Activated CD4-positive, alpha-beta T cell treated with anti-CD3 and anti-CD28 coated beads for 4 hours (primary cell): ENCODE measurements at places on chromosomes 2 and 18.

- DNase-seq, result no peak
Observed at GRCh38 chr18:34809451-34810072, 99.5 kb downstream of the DTNA start.

GRCh38 chr18:57764087-57764486, 39.0 kb downstream of the ATP8B1 start:
- DNase-seq, result no peak

GRCh38 chr2:76569819-76570218, 859.1 kb upstream of the GCFC2 start:
- DNase-seq, result no peak

- DNase-seq, result no peak
Observed at GRCh38 chr2:133953524-133953923, 300.3 kb upstream of the MGAT5 start.

- DNase-seq, result no peak
Observed at GRCh38 chr2:109683452-109683851, 69.3 kb downstream of the SOWAHC start.

DNA sequence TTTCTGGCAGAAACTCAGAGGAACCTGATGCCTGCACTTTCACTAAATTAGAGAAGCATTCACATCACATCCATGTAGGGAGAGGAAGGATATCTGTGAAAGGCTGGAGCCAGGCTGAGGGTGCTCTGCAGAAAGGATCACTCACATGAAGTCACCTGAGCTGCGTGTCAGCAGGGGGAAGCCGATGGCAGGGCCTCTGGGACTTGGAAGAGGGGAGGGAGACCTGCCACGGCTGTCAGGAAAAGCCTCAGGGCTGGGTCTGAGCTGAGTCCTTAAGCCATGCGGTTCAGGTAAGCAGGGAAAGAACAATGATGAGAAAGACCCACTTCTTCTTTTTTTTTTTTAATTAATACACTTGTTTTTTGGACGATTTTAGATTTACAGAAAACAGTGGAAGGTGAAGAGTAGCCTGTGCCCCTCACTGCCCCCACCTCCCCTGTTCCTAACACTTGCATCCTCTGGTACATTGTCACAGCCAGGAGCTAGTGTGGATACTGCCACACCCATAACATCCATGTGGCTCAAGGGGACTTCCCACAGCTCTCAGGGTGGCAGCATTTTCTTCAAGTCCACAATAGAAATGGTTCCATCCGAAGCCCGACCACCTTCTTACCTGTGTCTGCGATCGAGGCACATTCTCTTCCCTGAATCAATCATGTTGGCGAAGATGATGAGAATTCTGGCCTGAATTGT, 156.5 kb upstream of the TPO start:
- DNase-seq, result no peak

- no peak for DNase-seq
Observed at GRCh38 chr2:231364961-231365810, 30.3 kb upstream of the B3GNT7 start.

GRCh38 chr2:71930049-71930681, 217.5 kb downstream of the CYP26B1 start:
- no peak for DNase-seq

DNA sequence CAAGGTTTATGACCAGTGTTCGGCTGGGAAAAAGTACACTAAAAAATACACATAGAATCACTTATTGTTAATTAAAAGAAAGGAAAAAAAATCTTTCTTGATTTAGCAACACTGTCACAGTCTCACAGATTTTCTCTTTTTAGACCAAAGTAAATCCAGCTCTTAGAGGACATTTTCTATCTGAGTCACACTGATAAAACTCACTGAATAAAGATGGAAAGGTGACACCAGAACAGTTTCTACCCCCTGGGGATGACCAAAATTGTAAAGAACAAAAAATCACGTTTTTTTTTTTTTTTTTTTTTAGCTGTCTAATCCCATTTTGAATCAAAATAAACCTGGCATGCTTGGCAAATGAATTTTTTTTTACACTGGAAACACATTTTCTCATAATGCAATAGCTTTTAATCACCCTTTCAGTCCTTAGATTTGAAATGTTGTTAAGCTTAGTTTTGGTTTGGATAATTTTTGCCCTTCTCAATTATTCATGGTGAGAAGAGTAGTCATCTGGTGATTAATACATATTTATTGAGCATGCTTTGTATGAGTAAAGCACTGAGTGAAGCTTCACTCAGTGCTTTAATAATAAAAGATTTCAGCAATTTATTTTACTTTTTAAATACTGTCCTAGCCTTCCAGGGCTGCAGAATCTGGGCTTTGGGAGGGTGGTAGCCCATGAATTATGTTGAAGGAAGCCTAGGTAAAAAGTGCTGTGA, 886.3 kb downstream of the SLC4A3 start:
- no peak for DNase-seq

DNA sequence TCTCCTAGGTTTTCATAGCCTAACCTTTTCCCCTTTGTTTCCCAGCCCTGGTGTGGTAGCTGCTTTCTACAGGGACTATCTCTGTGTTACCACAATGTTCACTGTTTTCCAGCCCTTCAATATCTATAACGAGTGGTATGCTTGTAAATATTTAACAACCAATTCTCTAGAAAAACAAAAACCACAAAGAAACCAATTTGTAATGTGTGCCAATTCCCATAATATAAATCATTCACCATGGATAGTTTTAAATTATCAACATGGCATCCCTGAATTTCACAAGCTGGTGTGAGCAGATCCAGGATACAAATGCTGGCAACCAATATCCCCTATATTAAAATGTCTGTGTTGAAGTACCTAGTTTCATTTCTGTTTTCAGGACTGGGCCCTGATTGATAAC, 207.5 kb upstream of the FBXO11 start:
- no peak for DNase-seq

- DNase-seq, result no peak
Observed at GRCh38 chr2:78063246-78064020, 541.3 kb upstream of the LRRTM4 start.

DNA sequence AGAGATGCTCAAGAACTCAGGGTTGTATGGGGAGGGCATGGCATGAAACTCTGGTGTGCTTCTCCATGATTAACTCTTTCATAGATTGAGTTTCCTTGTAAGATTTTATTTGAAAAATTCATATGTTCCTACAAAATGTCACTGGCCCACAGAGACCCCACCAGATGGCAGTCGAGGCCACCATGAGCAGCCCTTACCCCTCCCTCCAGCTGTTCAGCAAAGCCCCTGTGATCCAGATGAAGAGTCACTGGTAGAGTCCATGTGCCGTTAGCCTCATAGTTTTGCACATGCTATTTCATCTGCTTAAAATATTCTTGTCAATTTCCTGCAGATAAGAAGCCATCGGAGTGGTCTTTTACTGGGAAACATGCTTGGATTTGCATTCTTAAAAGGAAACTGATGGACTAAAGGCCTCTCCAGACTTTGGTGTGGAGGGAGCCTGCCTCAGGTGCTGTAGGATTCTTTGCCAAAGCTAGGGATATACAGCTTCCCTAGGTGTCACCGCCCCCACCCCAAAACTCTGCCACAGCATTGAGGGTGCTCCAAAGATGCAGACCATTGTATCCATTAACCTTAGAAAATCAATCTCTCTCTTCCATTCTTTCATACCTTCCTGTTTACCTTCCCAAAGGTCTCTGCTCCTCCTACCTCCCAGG, 18.8 kb downstream of the ZNF385B start:
- DNase-seq, result no peak

DNA sequence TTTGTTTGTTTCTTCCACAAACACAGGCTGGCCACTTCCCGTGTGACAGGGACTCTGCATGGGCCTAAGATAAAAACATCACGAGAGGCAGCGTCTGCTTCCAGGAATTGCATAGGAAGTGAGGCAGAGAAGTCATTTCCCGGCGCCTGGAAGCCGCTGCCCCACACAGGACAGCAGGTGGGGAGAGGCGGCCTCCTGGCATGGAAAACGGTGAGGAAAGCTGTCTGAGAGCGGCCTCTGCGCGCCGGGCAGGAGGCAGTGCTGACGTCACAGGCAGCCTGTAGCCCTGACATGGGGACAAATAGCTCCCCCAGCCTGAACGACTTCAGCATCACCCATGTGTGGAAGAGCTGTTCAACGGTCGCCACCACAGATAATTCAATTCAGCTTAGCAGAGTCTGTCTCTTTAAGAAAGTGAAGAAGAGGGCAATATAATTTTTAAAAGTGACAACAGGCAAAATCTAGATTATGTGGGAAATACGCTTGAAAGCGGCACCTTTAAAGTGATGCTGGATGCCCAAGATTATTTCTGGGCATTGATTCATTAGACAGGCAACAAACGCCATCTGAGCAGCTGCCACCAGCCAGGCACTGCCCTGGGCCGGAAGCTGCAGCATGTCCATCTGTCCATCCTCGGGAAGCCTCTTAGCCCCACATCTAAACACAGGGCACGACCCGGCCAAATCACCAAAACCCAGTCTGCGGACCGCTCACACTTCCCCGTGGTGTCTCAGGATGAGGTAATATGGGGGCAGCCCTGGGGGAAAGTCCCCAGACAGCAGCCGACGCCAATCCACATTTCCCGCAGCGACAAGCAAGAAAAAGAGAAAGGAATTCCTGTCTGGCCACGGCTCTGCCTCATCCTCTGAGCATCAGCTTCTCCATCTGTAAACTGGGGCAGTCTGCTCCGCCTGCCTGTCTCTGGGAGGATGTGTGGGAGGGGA, 138.9 kb downstream of the PXDN start:
- no peak for DNase-seq

DNA sequence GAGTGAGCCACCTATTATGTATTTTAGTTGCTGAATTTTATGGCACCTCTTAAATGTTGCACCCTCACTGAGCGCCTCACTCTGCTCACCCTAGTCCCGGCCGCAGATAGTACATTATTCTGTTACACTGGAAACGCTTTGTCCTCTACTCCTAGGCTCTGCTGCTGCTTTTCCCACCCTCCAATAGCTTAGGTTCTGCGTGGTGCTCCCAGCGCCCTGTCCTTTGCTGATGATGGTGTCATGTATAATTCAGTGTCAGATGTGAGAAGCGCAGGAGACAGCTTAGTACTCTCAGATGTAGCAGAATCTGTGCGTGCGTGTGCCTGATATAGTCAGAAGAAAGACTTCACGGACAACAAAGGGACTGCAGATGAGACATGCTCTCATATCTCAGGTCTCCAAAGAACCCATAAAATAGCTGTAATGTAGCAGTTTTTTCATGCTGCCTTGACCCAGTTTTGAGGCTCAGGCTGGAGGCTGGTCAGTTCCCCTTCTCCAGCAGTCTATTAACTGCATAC, 1.4 kb upstream of the REEP1 start:
- DNase-seq, result no peak

GRCh38 chr2:230011617-230012016, 57.1 kb downstream of the SLC16A14 start:
- DNase-seq, result no peak

GRCh38 chr2:202237787-202238233, 587 bp downstream of the SUMO1 start:
- DNase-seq, result no peak

- DNase-seq, result no peak
Observed at GRCh38 chr2:146209842-146210275, 1635.0 kb upstream of the ACVR2A start.

DNA sequence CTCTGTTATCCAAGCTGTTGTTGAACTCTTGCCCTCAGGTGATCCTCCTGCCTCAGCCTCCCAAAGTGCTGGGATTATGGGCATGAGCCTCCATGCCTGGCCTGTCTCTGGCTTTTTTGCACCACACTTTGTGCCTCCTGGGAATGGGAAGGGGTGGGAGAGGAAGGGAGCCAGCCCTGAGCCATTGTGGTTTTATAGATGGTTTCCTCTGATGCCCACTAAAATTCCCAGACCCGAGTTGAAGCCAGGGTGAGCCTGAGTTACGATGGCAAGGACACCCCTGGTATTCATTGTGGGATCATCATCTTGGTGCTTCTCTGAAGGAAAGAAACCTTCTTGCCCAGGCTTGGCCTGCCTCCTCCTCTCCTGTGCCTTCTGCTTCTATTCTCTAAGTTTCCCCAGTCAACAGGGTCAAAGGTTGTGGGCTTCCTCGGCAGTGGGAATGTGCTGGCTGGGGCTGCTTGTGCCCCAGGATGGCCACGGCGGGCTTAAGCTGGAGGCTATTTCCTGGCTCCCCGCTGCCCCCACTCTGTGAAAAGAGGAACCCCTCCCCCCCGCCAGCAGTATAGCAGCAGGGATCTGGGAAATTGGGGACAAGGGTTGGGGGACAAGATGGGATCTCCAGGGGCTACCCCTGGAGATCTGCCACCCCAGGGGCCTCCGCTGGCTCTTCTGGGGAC, 106.2 kb downstream of the STPG4 start:
- DNase-seq, result no peak

- no peak for DNase-seq
Observed at GRCh38 chr2:160309585-160309984, 109.5 kb upstream of the ITGB6 start.

DNA sequence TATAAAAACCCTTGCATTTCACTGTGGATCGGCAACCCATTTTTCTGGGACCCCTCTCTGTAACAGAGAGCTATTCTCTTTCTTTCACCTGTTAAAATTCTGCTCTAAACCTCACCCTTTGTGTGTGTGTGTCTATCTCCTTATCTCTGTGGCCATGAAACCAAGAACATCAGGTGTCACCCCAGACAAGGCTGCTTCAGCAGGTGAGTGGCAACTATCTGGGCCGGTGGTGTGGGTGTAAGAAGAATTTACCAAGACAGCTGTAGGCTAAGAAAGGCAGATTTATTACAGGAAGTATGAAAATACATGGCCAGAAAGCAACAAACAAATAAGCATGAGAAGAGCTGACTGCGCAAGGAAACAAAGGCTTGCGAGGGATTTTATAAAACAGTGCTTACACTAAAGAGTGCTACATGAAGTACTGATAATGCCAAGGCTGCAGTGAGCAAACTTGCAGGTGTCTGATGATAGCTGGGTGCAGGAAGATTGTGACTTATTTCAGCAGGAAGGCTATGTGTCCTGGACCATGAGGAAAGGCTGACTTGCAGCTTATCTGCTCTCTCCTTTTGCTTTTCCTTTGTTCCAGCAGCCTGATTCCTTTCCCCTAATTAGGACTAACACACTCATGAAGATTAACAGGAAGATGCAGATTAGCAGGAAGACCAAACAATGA, 421.1 kb downstream of the PTH2R start:
- DNase-seq, result no peak

DNA sequence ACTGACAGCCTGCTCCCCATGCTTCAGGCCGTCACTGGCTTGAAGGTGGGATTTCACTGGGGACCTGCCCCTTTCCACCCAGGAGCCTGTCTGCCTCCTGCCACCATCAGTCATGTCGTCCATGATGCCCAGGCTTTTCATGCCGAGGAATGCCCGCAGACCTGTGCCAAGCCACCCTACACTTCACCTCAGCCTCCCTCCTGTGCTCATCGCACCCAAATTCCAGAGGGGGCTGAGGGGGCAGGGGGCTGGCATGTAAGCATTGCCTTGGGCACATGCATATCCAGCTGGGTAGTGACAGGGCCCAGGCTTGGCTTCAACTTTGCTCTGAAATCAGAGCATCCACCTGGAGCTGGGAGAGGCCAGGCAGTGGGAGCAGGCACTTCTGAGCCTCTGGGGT, 20.9 kb upstream of the RPRM start:
- no peak for DNase-seq
